ENCODE measurements at places on chromosomes 12 and 14.

- no peak for DNase-seq
These were observed 40.6 kb downstream of the ACTN1 start for GRCh38 chr14:68938271-68939150.

DNA sequence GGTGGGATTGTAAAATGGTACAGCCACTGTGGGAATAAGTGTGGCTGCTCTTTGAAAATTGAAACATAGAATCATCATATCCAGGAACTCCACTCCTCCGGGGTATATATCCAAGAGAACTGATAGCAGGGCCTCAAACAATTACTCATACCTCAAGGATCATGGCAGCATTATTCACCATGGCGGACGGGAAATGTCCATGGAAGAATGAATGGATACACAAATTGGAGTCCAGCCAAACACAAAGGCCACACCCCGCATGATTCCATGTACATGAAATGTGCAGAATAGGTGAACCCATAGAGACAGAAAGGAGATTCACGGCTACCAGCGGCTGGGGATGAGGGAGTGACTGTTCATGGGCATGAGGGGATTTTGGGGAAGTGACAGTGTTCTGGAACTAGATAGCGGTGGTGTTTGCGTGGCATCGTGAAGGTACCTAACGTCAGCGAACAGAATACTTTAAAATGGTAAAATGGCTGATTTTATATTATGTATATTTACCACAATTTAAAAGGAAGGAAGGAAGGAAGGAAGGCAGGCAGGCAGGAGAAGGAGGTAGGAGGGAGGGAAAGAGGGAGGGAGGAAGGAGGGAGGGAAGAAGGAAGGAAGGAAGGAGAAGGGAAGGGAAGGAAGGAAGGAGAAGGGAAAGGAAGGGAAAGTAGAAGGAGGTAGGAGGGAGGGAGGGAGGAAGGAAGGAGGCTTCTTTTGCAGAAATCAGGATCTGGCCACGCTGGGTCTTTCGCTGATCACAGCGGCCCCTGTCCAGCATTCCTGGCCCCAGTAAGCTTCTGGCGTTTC is 14.1 kb upstream of the NCOR2 start:
- no peak for DNase-seq

- DNase-seq, result no peak
These were observed 5.2 kb downstream of the RITA1 start for GRCh38 chr12:113190761-113191160.

- DNase-seq, result no peak
These were observed 8.0 kb downstream of the CACNB3 start for GRCh38 chr12:48826209-48826855.

GRCh38 chr12:16130343-16130742 is 147.1 kb downstream of the SLC15A5 start:
- no peak for DNase-seq

DNA sequence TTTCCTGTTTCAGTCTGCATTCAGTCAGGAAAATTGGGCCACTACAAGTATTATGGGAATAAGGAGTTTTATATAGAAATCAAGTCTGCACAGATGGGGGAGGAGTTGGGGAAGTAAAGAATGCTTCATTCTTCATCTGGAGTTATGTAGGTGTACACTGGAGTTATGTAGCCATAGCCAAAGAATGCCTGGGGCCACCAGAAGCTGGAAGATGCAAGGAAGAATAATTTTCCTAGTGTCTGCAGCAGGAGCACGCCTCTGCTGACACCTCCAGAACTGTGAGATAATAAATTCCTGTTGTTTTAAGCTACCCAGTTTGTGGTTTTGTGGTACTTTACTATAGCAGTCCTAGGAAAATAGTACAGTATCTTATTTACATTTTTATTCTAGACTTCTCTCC is 333.4 kb downstream of the NELL2 start:
- no peak for DNase-seq

DNA sequence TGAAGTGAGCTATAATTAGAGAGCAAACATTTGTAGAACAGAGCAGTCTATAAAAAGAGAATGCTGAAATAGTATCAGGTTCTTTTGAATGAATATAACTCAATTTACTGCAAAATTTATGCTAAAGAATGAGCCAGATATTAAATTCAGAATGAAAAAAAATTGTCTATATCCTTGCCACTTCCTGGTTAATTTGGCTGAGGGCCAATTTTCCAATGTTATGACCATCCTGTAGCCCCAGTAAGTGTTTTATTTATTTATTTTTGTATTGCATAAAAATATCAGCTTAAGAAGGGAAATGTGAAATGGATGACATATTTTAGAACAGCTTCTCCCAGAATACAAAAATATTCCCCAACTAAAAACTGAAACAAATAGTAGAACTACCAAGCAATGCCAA is 263.4 kb downstream of the SOX5 start:
- DNase-seq, result no peak

GRCh38 chr12:92335831-92336230 is 190.2 kb upstream of the BTG1 start:
- no peak for DNase-seq

GRCh38 chr14:53495846-53496343 is 342.8 kb upstream of the DDHD1 start:
- no peak for DNase-seq

DNA sequence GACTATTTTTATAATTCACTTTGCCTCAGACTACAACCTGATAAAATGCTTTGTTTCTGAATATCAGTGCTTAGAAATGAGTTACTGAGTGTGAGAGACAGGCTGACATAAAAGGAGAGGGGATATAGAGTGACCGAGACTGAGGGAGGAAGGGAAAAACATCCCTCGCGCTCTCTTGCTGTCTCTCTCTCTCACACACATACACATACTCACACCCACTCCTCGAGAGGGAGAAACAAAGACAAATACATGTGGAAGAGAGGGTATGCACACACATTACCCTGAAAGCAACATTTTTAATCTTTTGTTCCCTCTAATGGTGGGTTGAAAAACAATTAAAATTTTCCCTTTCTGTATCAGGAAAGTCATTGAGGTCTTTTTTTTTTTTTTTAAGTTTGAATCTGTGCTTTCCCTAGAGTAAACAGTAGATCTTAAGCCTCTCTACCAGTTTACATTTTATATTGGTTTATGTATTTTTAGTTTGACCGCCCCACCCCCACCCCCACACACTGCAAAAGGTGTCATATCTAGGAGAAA is 45.3 kb downstream of the FRS2 start:
- no peak for DNase-seq

- no peak for DNase-seq
These were observed 45.7 kb upstream of the KCNA5 start for GRCh38 chr12:4997939-4998338.

DNA sequence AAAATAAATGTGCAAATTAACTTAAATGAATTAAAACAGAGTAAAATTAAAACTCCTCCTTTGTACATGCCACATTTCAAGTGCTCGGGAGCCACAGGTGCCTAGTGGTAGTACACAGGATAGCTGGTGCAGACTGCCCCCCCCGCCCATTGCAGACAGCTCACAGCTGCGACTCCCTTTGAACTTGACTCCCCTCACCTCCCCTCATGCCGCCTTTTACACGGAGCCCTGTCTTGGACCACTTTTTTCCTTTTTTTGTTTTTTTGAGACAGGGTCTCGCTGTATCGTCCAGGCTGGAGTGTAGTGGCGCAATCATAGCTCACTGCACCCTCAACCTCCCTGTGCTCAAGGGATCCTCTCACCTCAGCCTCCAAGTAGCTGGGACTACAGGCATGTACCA is 11.5 kb downstream of the SETD1B start:
- no peak for DNase-seq

DNA sequence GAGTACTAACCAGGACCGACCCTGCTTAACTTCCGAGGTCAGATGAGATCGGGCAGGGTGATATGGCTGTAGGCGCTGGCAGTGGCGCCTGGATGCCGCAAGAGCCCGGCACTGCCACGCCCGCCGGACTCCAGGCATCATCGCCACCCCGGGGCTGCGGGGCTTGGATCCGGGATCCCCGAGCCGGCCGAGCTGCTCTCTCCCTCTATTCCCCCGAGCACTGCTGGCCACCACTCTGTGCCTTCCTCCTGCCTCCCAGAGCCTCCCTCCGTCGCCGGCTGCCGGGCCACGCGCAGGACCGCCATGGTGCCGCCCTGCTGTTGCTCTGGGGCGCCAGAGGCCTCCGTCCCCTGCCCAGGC is 153.2 kb upstream of the ALG10B start:
- no peak for DNase-seq

DNA sequence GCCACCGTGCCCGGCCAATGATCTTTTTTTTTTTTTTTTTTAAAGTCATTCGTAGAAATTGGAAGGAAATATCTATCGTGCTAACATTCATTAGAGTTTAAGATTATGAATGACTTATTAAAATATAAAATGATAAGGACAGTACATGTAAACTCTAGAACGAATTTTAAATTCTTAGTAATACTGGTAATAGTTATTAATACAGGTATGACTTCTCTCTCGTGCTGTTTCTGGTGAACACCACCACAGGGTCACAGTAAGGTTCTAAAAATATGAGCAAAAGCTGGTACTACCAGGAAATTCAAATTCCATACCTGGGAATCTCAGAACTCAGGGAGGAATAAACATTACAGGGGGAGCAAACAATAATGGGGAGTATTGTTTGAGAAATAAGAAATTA is 26.2 kb downstream of the WNK1 start:
- no peak for DNase-seq

GRCh38 chr12:50554651-50555050 is 49.9 kb downstream of the DIP2B start:
- DNase-seq, result no peak

GRCh38 chr14:31326111-31326510 is 94.2 kb downstream of the HEATR5A start:
- no peak for DNase-seq

DNA sequence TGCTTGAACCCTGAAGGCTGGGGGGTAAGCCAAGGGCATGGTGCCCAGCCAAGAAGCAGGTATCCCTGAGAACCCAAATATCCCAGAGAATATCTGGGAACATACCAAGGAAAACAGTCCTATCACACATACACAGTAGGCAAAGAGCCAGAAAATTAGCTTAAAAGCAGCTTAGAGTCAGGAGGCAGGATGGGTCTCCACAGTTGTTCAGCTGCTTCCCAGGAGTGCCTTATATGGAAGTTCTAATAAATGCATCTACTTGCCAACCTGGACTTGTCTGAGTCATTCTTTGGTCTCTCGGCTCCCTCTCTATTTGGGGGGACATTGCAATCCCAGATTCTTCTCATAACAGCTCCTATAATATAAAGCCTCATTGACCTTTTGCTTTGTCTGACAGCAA is 9.0 kb upstream of the GPR135 start:
- no peak for DNase-seq

GRCh38 chr12:126708492-126708896 is 1558.5 kb upstream of the TMEM132C start:
- DNase-seq, result no peak

GRCh38 chr14:74691456-74691855 is 21.4 kb downstream of the AREL1 start:
- no peak for DNase-seq

DNA sequence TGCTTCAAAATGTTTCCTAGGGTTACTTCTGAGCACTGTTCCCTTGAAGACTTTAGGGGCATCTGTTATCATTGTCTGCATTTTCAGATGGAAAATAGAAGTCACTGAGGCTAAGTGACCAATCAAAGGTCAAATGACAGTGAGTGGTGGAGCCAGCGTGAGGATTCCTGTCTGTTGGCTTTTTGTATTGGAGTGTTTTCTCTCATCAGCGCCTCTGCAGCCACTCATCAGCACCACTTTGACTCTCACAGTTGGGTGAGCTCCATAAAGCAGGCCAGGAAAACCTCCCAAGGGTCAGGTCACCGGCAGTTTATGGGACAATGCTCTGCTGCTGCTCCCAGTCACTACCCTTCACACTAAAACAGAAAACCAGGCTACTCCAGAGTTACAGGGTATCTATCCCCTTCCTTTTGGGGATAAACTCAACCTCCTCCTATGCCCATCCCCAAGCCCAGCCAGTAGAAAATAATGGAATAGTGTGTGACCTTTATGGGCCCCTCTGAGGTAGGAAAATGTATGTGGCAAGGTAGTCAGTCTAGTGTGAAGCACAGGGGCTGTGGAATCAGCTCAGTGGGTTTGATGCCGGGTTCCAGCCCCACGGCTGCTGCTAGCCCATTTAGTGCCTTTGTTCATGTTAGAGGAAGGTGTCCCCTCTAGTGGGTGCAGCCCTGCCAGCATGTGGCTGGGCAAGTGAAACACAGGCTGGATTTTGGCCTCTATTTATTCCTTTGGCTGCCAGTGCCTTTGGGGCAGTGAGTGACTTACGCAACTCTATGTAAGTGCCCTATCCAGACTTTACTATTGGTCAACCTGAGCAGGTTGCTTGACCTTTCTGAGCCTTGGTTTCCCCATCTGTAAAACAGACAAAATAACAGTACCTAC is 133.8 kb upstream of the CPM start:
- no peak for DNase-seq

DNA sequence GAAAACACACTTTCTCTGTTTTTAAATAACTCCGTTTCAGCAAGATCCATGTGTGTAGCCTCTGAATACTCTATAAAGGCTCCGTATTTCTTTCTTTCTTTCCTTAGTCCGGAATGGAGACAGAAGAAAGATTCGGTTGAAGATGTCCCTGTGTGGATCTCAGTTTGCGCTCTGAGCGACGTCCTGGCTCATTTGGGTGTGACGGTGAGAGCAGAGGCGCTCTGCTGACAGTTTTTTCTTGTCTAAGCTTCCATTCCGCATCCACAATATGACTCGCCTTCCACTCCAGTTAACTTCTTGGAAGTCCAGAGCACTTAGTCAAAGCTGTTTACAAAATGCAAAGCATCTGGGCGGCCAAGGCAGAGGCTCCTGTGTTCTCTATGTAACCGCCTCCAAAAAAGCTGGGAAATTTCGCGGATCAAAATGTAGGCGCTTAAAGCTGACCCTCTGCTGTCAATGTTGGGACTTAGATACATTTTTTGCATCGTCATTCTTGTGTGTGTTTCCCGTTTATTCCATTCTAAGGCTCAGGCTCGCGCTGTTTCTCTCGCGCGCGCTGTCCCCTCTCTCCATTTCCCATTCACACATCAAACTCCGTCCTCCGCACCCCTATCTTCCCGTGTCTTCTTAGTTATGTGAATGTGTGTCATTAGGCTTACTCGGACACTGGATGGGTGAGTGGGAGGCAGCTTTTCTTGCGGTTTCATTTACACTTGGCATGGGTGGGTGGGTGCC is 880 bp upstream of the FLRT2 start:
- DNase-seq, result no peak

- DNase-seq, result no peak
These were observed 3.6 kb upstream of the SSTR1 start for GRCh38 chr14:38203929-38204718.

DNA sequence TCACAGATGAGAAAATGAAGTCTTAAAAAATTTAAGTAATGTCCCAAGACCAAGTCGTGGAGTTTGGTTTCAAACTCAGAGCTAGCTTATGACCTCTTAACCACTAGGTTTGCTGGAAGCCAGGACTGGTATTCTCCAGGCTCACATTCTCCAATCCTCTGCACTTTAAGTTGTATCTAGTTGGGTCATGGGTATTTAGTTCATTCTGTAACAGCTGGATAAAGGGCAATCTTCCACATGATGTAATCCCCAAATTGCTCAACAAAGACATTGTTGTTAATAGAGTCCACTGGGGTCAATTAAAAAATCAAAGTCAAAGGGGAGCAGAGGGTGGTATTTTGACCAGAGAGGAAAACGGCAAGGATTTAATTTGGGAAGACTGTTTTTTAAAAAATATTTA is 17.8 kb upstream of the GAS2L3 start:
- no peak for DNase-seq
